Stimulated activated CD8-positive, alpha-beta memory T cell treated with anti-CD3 and anti-CD28 coated beads, Interleukin-7, amount 100 ng/mL, for 1 hour (primary cell): ENCODE measurements at places on chromosomes 5 and 9.

DNA sequence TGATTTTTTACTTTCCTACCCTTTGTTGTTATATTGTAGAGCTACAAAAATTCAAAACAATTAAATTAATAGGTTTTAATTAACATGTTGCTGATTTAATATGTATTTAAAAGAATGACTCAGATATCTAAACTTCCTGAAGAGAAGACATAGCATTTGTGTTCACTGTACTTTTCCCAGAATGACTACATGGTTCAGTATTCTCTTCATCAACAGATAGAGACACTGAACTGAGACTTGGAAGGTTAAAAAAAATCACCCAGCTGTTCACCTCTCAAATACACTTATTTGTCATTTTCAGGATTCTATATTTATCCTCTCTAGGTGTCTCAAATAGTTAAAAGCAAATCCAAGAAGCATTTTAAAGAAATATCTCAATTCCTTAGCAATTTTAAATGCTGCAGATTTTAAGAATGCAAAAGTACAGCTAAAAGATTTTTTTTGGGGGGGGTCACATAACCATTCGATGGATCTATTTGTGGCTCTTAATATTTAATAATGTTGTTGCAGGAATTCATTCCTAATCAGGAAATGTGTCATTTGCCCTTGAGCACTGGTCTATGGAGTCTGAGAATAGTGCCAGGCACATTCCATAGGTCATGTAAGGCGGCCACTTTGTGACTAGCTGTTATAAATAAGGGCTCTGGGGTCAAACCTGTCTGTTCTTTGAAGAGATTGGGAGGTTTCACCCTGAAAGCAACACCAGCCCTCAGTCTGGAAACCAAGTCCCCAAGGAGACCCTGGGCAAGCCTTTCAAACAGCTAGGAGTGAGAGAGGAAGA lies 463.1 kb downstream of the NR2F1-AS1 start:
- DNase-seq = no peak

GRCh38 chr5:174491265-174491664 lies 233.1 kb upstream of the MSX2 start:
- DNase-seq = no peak

DNA sequence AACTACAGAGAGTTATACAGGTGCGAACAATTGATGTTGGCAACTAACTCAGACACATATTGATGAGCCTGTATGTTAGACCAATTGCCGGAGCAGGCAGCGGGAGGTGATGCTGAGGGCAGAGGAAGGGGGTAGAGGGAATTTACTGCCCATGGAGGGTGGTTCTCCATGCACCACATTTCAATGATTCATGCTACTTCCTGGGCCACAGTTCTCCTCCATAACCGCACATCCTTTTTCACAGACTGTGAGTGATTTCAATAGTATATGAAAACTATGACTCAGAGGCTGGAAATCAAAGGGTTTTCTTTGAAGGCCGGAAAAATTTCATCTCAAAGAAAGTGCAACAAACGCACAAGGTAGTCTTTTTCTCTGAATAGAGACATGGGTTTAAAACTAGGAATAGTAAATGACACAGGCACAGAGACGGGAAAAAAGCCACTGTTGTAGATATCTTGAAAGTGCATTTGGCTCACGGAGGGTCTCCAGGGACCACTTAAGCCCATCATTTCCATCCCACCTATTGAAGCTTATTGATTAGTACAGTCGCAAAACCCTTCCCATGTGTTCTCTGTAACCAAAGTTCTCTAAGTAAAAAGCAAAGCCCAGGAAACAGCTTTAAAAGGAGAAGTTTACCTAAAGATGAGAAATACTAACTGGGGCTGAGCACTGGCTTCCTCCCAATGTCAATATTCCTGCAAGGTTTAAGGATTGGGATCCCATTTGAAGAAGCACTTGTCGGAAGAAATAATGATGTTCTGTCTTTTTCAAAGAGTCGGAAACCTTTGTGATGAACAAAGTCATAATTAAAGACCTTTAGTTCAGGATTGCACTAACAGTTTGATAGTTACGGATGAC lies 28.0 kb upstream of the ADAM19 start:
- peak; percentile 30 for DNase-seq

DNA sequence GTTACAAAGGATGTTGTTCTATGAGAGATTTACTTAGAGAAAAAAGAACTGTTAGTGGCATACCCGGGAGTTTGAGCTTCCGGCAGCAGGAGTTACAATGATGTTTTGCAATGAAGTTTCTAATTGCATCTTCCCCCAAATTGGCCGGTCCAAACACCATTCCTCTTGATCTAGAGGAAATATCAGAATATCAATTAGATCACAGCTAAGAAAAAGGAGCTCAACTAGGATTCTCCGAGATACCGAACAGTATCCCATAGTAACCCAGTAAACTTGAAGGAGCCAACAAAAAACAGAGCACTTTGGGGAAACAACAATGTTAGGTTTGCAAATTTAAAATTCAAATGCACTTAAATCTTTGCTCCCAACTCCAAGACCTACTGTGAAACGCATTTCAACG lies 159.5 kb downstream of the TRPM6 start:
- DNase-seq = no peak

DNA sequence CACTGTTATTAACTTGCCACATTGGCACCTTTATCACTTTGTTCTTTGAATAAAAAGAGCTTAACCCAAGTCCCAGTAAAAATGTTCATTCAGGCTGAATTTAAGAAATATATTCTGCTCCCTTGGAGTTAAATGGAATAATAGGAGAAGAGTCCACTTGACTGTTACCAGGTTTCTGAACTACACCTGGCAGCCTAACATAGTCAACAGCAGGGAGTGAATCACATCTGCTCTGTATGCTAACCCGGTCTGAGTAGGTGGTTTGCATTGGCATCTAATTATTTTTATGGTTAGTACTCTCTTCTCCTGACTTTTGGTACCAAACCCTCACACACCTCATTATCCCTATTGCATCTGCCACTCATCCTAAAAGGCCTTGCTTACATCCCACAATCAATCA lies 86.7 kb downstream of the STK32A start:
- DNase-seq = no peak

DNA sequence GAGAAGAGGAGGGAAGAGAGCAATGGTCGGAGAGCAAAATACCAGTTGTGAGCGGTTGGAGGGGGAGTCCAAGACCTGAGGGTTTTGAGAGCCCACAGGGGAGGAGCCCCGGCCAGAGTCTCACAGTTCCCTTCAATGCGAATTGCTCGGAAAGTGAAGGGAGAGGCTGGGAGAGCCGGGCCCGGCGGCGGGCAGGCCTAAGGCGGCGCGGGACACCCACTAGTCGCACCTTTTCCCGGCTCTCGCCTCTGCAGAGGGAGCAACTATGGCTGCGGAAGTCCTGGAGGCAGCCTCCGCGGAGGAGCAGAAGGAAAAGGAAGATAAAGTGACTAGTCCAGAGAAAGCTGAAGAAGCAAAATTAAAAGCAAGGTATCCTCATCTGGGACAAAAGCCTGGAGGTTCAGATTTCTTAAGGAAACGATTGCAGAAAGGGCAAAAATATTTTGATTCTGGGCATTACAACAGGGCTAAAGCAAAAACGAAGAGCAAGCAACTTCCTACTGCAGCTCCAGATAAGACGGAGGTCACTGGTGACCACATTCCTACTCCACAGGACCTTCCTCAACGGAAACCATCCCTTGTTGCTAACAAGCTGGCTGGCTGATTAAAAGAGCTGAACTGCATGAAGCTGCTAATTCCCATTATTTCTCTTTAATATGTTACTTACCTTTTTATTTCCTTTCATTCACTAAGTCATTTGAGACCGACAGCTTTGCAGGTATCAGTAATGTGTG lies 6.5 kb upstream of the BTNL3 start:
- no peak for DNase-seq

GRCh38 chr9:98342098-98342819 lies 86.8 kb upstream of the TBC1D2 start:
- no peak for DNase-seq

DNA sequence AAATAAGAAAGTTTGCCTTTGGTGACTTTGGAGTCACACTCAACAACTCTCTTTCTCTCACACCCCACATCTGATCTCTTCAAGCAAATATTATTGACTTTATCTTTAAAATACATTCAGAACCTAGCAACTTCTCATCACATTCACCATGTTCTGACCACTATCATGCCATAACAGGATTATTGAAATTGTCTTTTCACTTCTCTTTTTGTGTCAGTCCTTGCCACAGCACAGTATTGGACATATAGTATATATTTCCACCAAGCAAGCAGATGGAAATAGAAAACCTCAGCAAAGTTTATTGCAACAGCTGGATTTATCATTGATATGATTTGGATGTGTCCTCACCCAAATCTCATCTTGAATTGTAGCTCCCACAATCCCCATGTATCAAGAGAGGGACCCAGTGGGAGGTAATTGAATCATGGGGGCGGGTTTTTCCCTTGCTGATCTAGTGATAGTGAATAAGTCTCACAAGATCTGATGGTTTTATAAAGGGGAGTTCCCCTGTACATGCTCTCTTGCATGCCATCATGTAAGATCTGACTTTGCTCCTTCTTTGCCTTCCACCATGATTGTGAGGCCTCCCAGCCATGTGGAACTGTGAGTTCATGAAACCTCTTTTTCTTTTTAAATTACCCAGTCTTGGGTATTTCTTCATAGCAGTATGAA lies 26.9 kb upstream of the ITGA1 start:
- DNase-seq = no peak

- DNase-seq = no peak
Measured at GRCh38 chr9:108217431-108218349, 638.1 kb downstream of the ACTL7B start.

DNA sequence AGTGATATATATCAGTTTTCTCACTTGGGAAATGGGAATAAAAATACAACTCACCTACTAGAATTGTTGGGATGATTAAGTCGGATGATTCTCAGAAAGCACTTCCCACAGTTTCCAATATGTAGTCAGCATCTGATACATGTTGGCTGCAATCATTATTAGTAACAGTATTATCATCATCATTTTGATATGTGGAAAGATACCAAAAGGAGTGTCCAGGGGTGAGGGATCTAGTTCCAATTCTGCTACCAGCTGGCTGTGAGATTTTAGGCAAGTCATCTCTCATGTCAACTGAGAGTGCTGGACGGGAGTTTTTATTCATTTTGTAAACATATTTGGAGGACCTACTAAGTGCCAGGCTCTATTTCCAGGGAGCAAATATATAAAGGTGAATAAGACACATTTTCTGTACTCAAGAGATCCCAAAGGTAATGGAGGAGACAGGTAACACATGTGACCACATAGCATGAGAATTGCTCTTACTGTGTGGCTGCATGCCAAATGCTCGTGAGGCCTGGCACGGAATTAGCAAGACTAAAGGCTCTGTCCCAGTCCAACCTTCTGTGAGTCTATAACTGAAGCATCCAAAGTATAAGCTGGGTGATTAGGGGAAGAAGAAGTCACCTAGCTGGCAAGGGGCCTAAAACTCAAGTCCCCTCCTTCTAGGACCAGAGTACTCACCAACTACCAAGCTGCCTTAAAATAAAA lies 83.0 kb downstream of the GRIA1 start:
- DNase-seq = no peak

DNA sequence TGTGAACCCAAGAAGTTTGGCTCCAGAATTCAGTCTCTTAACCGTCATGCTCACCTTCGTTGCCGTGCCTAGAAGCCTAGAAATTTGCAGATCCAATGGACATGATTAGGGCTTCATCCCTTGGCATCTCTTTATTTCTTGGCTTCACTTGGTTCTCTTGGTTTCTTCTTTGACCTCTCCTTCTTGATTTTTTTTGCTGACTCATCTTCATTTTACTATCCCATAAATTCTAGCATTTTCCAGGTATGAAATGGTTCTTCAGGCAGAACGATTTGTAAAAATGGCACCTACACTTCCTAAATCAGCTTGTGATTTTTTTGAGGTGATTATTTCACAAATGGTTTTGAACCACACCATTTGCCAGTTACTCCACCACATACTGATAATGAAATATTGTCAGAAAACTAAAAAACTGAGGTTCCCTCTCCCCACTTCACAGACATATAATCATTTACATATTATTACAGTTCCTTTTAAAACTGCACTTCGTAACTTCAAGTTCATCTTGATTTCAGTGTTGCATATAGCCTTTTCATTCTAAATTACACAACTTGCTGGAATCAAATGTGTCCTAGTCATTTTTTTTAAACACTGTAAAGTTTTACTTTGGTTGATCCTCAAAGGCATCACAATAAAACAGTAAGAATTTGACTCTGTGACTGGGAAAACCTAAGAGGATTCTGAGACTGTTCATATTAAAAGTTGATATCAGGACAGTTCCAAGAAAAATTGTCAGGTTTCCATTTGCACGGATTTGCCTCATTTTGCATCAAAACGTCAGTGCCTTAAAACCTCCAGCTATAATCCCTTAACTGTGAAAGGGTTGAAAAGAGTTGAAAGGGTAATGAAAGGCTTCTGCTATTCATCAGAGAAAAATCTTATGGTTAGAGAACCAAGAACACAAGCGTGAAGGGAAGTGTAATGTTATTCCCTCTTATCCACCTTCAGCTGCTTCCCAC lies 8.9 kb upstream of the NREP start:
- no peak for DNase-seq
